Stimulated activated CD4-positive, alpha-beta T cell treated with anti-CD3 and anti-CD28 coated beads, TNF-alpha, amount 100 ng/mL, for 1 hour (primary cell): ENCODE measurements at places on chromosomes 12 and 14.

DNA sequence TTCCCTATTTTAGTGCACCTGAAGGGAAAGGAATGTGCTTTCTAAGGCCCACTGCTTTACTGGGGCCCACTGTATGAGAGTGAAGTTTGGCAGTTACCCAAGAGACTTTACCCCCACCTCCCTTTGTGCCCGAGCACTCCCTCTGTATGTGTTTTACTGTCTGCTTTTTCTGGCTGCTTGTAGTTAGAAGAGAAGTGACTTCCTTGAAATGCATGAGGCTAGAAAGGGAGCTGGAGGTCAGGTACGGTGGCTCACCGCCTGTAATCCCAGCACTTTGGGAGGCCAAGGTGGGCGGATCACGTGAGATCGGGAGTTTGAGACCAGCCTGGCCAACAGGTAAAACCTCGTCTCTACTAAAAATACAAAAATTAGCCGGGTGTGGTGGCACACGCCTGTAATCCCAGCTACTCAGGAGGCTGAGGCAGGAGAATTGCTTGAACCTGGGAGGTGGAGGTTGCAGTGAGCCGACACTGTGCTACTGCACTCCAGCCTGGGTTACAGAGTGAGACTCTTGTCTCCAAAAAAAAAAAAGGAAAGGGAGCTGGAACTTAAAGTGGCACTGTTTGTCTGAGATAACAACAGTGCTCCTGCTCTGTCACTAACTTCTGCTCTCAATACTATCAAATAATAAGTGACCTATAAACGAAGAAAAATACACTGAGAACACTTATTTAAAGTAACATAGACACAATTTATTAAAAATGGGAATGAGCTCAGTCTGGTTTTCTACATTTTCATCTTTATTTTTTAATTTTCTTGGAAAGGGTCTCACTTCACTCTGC lies 5.8 kb downstream of the TRIP11 start:
- DNase-seq = no peak

DNA sequence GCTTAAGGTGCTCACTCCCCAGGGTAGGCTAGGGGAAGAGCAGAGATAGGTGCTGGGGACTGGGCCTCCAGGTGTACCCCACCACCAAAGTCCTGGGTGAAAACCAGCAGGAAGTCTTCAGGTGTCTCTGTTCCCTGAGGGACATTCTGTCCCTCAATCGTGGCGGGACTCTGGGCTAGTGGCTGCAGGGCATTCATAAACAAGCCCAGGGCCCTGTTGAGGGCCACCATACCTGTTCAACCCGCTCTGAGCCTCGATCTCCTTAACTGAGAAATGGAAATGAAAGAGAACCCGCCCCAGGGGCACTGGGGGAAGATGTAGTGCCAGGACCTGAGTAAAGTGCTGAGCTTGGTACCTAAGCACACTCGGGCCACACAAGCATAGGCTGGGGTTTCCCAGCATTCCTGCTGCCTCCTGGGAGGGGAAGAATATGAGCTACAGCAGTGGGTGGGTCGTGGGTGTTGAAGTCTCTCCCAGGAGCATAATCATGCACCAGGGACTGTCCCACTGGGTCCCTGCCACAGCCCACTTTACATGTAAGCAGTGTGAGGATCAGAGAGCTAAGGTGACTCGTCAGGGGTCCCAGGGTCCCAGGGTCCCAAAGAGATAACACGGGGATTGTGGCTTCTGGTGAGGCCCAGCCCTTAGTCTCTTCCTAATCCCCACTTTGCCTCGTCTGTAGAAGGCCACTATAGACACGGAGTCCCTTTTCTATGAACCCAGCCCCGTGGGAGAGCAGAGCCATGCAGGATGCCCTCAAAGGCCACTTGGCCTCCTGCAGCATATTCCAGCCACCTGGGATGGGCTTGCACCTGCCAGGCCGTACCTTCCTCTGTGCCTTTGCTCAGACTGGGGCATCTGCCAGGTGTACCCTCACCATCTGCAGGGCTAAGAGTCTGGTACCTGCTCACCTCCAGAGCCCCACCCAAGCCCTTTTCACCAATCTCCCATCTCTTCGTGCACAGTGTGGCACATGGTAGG lies 14.4 kb downstream of the FAM222A start:
- no peak for DNase-seq

GRCh38 chr12:69523433-69524330 lies 53.5 kb downstream of the FRS2 start:
- DNase-seq = no peak

- no peak for DNase-seq
Observed at GRCh38 chr14:75430116-75430515, 2.3 kb downstream of the JDP2 start.

- DNase-seq = no peak
Observed at GRCh38 chr12:118430516-118430915, 54.2 kb downstream of the SUDS3 start.

DNA sequence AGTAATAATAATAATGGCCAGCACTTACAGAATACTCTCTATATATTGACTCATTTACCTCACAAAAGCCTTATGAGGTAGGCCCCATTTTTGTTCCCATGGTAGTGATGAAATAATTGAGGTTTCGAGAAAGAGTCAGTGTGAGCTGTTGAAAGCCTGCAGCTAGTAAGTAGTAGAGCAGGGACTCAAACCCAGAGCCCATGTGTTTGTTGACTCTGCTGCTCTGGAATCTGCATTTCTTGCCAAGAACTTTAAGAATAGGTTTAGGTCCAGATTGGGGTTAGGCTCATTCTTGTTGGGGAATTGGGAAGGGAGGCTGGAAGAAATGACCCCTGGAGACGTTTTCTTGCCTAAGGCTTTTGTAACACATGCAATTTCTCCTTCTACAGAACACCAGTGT lies 27.9 kb downstream of the DYRK4 start:
- no peak for DNase-seq

- no peak for DNase-seq
Observed at GRCh38 chr12:51388069-51388799, 3.0 kb downstream of the GALNT6 start.

DNA sequence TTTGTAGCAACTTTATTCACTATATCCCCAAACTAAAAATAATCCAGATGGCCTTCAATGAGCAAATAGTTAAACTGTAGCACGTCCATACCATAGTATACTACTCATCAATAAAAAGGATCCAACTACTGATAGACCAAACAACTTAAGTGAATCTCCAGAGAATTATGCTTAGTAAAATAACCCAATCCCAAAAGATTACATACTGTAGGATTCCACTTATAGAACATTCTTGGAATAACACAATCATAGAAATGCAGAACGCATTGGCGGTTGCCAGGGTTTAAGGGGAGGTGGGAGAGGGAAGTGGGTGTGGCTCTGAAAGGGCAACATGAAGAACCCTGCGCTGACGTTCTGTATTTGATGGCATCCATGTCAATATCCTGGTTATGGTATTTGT lies 28.6 kb downstream of the SNRPF start:
- DNase-seq = no peak

DNA sequence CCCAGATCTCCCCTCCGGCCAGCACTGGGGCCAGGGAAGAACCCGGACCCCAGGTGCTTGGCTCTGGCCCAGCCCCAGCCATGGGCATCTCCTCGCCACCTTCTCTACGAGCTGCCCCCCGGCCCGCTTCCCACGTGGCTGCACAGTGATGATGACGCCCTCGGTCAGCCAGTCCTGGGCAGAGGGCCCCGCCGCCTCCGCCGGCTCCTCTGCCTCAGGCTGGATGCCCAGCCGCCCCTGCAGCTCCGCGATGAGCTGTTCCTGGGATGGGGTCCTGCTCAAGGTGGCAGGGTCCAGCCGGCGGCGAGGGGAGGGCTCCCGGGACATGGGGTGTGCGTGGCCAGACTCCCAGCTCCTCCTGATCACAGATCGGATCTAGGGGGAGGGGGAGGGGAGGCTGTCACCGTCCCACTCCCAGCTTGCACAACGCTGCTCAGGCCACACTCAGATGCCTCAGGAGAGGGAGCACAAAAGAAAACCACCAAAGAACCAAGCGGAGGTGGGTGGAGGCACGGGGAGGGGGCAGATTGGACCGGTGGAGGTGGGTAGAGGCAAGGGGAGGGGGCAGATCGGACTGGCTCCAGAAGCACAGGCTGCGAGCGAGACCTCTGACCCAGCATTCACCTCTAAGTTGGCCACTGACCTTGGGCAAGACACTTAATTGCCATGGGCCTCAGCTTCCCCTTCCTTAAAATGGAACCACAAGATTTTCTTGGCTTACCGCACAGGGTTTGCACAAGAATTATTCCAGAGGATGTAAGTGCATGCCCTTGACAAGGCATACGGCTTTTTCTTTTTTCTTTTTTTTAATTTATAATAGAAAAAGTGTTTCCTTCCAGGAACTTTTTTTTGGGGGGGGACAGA lies 16.1 kb upstream of the RPLP0 start:
- DNase-seq = no peak

DNA sequence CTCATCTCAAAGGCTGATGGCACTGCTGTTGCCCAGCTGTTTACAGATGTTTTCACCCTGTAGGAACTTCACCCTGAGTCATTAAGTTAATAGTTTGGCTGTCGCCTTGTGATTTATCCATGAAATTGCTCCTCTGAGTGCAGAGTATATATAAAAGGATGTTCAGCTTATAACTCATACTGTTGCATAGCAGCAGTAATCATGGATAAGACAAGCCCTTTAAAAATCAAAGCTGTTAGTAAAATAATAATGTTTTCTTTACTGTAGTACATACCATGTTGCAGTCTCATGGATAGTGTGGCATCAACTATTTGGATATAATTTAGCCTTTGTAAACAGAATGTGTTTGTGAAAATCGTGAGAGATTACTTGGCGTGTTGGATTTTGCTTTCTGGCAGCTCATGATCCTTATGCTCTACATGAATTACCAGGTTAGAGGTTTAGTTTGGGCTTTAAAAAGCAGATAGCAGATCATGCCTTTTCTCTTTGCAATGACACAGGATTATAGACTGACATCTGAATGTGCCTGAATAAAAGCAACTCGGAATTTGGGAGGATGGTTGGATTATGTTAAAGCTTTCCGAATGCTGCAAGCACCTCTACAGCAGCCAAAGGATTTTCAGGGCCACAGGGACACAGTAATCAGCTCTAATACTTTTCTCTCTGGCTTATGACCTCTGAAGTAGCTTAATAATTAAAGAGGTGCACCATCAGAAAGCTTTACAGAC lies 279.7 kb upstream of the ATP2B1 start:
- DNase-seq = no peak

DNA sequence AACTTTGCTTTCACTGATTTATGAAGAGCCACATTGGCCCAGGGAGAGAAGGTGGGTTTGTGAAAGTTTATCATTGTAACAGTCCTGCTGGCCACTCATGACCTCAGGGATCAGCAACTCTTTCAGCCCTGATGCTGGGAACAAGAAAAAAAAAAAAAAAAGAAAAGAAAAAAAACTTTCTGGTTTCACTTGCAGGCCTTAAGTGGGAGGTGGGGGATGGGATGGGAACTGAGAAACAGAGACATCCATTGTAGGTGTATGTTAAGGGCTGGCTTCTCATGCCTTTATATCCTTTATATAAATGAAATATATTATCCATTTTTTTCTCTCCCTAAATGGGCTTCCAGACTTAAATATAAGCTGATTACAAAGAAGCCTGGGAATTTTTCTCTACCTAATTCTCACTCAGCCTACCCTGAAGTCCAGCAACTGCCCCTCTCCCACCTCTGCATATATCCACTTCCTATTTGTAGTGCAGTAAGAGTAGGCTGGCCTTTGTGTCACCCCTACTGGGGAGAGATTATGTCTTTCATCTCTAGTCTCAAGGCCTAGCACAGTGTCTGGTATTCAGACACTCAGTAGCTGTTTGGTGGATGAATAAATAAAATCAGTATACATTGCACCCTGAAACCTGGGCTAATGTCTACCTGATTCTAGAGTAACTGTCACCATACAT lies 187.1 kb downstream of the KICS2 start:
- DNase-seq = no peak

GRCh38 chr14:98952593-98953350 lies 319.2 kb downstream of the BCL11B start:
- no peak for DNase-seq

- DNase-seq = no peak
Observed at GRCh38 chr14:53957739-53958138, 1.1 kb upstream of the BMP4 start.

DNA sequence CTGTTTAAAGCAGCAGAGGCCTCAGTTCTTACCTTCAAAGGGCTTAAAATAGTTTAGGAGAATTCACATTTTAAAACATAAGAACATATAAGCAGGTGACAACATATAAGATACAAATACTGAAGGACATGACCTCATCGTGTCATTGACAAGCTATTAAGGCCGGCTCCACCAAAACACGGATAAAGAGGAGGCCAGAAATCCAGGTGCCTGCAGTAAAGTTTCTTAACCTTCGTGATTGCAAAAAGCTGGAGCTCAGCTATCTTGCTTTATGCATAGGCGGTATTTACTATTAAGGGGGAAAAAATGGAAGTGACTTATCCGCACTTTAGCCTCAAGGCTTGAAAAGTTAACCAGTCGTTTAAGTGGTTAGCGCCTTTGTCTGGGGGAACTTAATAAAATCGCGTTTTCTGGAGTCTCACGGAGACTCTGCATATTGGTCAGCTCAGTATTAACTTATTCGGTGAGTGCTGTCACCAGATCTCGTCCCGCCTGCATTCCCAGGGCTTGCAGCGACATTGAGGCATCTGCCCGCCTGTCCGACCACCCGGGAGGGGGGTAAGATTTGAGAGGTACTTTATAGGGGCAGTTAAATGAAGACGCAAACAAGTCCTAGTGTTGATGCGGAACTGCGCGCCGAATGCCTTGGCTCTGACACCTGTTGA lies 1.1 kb upstream of the SP1 start:
- DNase-seq = no peak

DNA sequence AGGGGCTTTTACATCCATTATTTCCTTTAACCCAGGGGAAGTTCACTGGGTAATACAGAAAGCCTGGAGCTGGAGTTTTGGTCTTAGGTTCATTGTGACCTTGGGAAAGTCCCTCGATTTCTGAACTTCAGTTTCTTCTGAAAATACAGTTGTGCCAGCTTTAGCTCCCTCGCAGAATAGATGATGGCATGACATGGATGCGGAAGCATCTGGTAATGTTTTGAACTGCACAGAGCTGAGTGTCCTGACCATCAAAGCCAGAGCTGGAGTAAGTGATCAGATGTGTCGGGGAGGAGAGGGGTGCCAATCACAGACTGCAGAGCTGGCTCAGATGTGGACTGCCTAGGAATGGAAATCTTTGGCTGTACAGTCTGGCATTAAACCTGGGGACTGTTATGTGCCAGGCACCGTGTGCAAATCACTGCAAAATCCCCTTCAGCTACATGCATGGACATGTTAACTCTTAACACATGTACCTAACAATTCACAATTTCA lies 180.9 kb downstream of the ETV6 start:
- DNase-seq = no peak

DNA sequence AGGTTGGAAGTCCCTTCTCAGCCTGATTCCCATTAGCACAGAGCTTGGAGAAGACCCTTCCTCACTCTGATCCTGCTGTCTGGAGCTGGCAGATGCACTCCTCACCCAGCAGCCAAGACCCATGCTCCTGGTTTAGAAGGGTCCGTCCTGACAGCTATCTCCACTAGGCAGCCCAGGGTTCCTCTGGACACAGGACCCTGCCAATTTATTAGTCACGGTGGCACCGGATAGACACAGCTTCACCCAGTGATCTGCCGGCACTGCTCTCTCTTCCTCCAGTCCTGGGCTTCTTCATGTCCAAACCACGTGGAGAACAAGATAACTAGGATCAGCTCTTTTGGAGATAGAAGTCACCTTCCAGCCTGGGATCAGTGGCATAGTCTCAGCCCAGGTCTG lies 26.2 kb upstream of the TCL1B start:
- no peak for DNase-seq

- DNase-seq = no peak
Observed at GRCh38 chr12:6182279-6182898, 17.8 kb upstream of the CD9 start.
